ENCODE measurements at places on chromosomes 16 and 17.
A peak's percentile ranks its signal among the peaks of the same experiment; 100 is the strongest.

DNA sequence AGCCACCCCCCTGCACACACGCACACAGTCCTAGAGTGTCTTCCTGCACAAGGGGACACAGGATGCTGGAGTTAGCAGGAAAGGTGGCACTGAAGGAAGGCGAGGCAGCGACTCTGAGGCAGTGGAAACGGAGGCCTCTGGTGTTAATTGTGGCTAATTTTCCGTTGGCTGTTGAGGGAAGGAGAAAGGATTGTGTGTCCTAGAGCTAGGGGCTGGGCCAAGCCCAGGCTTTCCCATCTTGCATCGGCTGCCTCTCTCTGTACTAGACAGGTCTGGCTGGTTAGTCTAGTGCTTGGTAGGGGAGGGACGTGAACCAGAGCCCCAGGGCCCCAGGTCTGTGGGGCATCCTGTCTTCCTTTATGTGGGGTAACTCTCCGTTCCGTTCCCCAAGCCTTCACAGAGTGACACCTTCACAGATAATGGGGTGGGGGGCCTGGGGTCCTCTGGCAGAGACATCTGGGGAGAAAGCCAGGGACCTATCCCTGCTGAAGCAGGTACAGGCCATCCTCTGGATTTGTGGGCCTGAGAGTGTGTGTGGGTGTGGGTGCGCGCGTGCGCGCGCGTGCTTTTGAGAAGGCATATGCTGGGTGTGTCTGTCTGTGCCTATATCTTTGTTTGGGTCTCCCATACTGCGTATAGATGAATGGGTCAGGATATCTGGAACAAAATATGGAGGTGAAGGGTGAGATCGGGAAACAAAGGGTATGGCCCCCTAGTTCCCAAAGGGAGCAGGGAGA lies at the start of gene CHD3:
Gene CHD3, plus strand, starts transcription at position 606 of the 737 bp plus-strand sequence. CDS start 212 bp downstream, outside the sequence.
- peak; percentile 63 for DNase-seq

- DNase-seq: no peak
Observed at GRCh38 chr17:78438694-78439325, 60.4 kb downstream of the PGS1 start.

DNA sequence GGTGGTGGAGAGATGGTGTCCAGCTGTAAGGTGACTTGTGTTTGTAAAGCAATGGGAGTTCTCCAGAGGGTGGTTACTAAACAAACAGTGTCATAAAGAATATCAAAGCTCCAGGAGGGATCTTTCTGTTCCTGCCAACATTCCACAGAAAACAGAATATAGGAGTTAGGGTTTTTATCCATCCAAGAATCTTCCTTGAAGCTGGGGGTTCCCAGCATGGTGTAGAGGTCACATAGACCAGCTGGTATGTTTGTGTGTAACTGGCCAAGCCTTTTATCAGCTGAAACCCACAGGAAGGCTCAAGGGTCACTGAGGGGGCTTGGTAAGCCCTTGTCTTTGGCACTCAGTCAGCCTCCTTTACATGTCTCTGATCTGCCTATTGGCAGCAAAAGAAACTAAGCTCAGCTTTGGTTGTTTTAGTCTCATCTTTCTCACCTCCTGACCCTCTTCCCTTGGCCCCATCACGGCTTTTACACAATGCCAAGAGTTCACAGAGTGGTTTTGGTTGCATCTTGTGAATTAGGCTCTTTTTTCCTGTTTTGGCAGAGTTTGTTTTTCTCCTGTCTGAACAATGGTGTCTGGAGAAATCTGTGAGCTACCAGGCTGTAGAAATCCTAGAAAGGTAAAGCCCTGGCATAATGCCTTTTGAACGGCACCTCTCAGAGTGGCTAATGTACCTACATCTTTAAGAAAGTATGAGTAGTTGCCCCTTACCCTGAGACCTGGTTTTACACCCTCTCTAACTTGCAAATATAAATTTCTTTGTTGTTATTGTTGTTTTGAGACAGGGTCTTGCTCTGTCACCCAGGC lies 4.6 kb downstream of the CNTD1 start:
- no peak for DNase-seq

DNA sequence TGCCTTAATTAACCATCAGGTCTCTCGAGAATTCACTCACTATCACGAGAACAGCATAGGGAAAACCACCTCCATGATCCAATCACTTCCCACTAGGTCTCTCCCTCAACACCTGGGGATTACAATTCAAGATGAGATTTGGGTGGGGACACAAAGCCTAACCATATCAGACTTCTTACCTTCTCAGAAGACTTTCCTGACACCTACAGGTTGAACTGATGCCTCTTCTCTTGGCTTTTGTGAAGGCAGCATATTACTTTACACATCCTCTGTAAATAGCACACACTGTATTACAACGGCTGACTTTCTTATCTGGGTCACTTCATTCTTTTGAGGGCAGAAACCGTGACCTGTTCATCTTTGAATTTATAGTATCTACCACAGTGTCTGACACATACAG lies 23.6 kb downstream of the BMERB1 start:
- DNase-seq: no peak

DNA sequence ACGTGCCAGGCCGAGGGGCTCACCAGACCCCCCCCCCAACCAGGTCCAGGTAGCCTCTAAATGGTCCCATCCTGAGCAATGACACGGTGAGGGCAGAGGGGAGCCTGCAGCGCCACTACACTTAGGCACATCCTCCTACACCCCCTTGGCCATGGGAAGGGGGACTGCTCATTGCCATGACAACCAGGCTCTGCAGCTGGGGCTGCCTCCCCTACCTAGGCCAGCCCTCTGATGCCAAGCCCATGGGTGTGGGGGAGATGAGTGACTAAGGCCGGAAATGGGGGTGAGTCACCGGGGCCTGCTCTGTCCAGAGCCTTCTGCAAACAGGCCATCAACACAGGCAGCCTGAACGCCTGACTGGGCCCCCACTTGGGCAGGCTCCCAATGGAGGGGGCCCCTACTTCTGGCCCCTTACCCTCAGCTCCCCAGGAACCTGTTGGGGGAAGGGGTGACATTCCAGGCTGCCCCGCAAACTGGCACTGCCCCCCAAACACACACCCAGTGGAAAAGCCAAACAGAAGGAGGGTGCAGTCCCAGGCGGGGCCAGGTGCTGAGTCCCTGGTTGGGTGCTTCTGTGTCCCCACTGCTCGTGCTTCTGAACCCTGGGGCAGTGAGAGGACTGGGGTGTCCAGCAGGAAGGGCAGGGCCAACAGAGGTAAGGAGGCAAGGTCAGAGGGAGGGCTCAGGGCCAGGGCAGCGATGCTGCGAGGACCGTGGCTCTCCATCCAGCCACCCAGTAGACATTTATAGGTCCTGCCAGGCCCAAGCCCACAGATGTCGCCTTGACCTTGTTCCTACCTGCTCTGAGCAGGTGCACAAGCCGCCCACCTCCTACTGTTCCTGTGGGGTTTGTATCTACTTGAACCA lies 8.2 kb downstream of the PLCD3 start:
- peak; percentile 86 for DNase-seq

DNA sequence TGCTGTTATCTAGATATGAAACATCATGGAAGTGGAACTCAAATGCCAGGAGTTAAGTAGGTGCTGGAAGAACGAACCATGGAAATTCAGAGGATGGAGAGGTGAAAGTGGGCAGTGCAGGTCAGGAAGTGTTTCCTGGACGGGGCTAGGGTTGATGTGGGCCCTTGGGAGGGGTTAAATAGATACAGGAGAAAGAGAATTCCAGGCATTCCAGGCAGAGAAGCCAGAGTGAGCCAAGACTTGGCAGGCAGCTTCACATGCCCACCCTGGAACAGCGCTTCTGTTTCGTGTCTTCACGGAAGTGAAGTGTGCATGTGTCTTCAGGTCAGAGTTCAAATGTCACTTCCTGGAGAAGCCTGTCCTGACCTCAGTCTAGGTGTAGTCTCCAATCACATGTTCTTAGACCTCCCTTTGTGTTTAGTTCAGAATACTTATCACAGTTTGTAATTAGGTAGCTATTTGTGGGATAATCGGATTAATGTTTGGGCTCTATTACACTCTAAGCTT lies 41.3 kb downstream of the GP2 start:
- DNase-seq: no peak

DNA sequence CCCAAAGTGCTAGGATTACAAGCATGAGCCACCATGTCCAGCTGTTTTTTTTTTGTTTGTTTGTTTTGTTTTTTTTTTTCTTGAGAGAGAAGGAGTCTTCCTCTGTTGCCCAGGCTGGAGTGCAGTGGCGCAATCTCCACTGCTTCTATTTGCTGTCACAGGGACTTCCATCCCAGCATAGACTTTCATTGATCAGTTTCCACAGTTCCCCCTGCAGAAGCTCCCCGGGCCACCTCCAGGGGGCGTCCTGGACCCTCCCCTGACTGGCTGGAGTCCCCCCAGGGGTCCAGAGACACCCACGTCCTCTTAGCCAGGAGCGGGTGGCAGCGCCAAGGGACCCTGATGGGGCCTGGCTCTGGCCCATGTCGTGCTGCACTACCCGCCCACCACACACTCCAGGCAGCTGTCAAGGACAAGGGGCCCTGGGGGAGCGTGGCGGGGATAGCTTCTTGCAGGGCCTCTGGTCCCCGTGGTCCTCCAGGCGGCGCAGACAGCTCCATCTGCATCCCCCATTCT lies 3.1 kb upstream of the NPW start:
- no peak for DNase-seq

DNA sequence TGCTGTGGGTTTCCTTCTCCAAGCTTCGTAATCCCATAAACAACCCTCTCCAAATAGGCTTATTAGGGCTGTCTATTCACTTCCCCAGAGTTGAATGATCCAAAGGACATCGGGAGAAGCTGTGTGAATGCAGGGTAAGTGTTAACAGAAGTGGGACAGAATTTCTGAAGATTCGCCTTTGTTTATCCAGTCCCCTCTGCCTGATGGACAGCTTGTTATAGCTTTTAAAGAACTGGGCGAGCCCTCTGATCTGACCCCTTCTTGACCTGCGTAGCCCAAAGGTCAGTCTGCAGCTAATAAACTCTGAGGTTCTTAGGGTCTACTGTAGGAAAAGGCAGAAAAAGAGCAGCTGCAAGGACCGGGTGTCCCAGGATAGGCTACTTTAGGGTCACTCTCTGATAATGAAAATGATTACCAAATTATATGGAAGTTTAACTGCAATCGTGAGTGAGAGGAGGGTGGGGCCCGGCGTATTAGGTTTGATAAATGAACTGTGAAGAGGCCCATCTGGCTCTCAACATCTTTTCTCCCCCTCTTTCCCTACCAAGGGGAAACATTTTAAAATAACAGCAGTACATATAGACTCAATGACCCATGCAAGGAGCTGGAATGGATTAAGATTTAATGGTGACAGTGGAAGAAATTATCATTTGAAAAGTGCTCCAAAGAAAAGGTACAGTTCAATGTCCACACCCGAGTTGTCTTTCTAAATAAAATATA lies 233.4 kb downstream of the FTO start:
- no peak for DNase-seq

- DNase-seq: no peak
Observed at GRCh38 chr16:24890746-24891145, 45.0 kb downstream of the SLC5A11 start.

GRCh38 chr16:49994006-49994405 lies 31.0 kb upstream of the CNEP1R1 start:
- no peak for DNase-seq

DNA sequence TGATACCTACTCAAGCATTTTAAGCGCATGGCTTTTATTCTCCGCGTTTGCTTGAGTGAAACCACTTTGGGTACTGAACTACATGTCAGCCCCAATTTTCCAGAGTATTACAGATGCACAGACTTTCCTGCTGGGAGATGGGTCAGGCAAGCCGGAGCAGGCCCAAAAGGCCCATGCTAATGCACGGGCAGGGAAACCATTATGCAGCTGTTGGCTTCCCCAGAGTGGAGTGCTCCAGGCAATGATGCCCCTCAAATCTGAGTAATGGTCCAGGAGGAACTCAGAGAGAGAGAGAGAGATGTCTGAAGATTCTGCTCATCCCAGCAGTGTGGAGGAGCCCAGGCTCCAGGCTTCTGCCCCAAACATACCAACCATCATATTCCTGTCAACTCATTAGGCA lies 80.2 kb downstream of the CDH11 start:
- DNase-seq: no peak

- no peak for DNase-seq
Observed at GRCh38 chr16:89595330-89596060, 17.9 kb upstream of the DPEP1 start.

DNA sequence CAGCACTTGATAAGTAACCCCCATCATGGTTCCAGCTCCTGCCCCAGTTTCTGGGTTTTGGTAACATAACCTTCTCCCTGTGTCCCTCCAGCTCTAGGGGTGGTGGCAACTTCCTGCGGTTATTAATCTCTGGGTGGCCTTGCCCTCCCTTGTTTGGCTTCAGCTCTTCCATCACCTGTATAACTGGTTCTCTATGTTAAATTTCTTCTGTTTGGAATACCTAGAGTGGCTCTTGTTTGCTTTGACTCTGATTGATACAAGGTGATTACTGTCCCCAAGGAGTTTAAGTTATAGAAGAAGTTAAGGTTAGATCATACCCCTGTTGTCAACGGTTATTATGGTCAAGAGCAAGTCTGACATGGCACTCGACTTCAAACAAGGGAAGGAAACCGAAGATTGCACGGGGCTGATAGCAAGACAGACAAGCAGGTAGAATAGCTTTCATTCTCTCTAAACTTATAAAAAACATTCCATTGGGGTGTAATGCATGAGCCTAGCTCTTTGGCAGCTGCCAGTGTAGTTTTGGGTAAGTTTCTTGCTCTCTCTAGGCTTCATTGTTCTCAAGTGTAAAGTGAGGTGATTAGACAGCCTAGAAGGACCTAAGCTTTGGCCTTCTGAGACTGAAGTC lies 11.0 kb upstream of the CCR7 start:
- DNase-seq: no peak

- DNase-seq: no peak
Observed at GRCh38 chr16:3513892-3514583, 13.2 kb downstream of the CLUAP1 start.

GRCh38 chr17:73349138-73349537 lies 37.3 kb upstream of the CDC42EP4 start:
- no peak for DNase-seq

DNA sequence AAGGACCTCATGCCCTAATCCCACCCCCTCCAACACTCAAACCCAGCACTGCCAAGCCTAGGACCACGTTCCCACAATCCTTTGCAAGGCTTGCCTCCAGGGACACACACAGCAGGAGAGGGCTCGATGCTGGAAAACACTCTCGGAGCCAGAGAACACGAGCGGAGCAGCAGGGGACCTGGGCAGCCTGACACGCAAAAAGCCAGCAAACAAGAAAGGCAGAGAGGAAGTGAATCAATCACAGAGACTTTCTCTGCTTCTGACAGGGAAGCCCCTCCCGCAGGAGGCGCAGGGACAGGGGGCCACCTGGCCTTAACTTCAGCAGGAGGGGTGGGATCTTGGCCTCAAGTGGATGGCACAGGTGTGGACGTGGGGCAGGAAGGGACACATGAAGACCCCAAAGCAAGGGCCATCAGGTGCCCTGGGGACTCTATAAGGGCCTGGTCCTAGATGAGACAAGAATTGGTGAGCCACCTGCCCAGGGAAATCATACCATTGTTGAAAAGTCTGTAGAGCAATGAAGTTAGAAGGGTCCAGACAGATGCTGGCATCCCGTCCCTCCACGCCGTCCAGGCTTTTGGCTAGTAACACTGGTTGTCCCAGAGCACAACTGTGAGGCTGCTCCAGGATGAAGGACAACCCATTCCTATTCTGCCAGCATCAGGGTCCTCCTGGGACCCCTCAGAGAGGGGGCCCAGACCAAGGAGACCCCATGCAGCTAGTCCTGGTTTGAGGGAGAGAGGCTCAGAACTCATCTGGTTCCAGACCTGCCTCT lies 2.2 kb downstream of the SDK2 start:
- no peak for DNase-seq

All from left colon (tissue), 2 donors.